ENCODE measurements at places on chromosomes 3 and 15.

- no peak for DNase-seq
Observed at GRCh38 chr3:95750097-95750496, 1064.3 kb upstream of the EPHA6 start.

DNA sequence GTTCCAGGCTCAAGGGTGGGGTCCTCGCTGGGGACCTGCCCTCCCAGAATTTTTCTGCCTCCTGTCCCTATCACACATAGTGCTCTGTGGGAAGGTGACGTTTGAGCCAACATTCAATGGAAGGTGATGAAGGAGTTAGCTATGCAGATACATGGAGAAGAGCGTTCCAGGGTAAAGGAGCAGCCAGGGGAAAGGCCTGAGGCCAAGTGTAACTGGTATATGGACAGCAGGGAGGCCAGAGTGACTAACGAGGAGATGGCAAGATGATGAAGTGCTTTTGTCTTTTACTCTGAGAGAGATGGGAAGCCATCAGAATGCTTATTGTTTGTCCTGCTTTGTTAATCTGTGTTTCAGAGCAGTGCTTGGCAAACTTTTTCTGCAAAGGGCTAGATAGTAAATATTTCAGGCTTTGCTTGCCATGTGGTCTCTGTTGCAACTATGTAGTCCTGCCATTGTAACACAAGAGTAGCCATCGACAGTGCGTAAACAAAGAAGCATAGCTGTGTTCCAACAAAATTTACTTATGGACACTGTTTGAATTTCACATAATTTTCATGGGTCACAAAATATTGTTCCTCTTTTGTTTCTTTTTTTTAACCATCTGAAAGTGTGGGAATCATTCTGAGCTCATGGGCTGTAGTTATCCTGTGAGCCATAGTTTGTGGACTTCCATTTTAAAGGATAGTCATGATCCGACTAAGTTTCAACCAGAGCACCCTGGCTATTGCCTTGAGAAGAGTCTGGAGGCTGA, 25.8 kb upstream of the PIAS1 start:
- no peak for DNase-seq

- DNase-seq: no peak
Observed at GRCh38 chr3:113136071-113136470, 75.3 kb upstream of the BOC start.

- no peak for DNase-seq
Observed at GRCh38 chr3:17742880-17743657, 638 bp upstream of the TBC1D5 start.

DNA sequence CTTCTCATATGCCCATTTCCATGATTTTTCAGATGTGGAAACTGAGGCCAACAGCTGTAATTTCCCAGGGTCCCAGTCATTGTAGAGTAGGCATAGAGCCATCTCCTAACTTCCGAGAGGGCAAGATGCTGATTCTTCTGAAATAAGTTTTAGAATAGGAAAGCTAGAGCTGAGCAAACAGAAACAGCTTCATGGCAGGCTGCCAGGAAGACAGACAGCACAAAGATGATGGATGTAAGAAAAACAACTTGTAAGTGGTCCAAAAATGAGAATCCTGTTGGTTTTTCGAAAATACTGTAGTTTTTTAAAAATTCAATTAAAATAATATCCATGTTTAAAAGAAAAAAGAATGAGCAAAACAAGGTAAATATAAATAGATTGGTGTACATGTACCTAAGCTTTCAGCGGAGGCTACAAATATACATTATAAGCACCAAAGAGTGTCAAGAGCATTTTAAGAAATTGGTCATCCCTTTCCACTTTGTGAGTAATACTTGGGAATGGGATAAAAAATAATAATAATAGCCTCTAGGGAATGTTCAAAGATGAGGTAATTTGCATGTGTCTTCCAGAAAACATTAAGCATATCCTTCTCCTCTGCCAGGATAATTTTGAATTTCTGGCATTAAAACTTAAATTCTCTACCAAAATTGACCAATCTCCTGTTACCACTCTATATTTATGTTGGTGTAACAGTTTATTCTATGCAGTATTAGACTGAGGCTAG, 406.6 kb downstream of the MECOM start:
- no peak for DNase-seq

- DNase-seq: no peak
Observed at GRCh38 chr3:168267179-168267578, 171.5 kb upstream of the GOLIM4 start.

DNA sequence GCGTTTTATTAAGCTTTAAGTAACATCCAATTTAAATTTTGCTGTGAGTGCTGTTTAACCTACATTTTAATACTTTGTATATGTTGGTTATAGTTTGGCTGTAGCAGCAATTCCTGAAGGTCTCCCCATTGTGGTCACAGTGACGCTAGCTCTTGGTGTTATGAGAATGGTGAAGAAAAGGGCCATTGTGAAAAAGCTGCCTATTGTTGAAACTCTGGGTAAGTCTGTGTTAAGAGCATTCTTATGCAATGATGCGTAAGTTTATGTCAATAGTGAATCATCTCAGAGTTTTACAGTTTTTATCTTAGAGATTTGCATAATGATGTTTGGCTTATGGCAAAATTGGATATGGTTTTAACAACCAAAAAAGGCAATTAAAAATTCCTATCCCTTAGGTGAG, 62.7 kb downstream of the ASTE1 start:
- DNase-seq: no peak

GRCh38 chr3:130973406-130973805, 53.2 kb downstream of the ASTE1 start:
- DNase-seq: no peak

DNA sequence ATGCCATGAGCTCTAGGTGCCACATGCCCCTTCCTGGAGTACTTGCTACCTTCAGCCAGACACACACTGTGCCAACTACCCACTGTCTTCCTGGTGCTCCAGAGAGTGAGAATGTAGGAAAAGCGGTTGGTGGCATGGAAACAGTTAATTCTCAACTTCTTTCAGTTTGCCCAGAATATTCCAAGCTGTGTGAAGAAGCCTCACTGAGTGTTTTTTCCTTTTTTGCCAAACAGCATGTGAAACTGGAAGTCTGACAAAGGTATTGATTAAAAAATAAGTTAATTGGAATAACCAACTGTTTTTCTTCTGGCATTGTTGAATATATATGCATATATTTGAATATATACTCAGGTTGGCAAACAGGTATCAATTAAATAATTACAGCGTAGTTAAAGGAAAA, 52.8 kb downstream of the LRRC3B start:
- no peak for DNase-seq

DNA sequence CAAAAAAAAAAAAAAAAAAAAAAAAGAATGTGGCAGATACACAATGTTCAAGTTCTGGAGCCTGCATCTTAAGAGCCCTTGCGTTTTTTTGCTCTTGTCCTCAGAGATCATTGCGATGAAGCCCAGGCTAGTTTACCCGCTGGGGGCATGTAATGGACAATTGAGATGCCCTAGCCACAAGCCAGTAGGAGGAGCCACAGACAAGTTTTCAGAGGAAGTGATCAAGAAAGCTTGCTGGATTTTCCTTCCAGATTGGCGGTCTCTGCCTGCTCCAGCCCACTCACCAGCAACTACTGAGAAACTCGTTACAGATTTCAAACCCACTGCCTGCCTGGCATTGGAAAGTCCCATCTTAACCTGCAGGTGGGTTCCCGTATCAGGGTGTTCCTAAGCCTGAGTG, 192.1 kb upstream of the EOMES start:
- no peak for DNase-seq

- DNase-seq: no peak
Observed at GRCh38 chr3:194854659-194855390, 169.1 kb downstream of the FAM43A start.

DNA sequence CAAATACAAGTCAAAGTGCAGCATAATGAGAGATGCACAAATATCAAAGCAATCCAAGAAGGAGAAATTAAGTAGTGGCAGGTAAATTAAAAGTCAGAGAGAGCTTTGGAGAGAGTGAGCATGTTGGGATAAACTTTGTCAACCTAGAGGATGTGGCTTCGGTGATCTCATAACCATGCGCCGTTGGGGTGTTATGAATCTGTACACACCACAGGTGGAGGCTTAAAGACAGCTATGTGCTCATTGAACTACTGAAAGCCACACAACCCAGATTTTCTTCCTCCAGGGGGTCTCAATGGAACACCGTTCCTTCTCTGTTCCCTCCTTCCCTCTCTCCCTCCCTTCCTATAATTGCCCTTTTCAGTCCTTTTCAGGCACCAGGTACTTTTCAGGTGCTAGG, 52.0 kb downstream of the SUCNR1 start:
- DNase-seq: no peak

DNA sequence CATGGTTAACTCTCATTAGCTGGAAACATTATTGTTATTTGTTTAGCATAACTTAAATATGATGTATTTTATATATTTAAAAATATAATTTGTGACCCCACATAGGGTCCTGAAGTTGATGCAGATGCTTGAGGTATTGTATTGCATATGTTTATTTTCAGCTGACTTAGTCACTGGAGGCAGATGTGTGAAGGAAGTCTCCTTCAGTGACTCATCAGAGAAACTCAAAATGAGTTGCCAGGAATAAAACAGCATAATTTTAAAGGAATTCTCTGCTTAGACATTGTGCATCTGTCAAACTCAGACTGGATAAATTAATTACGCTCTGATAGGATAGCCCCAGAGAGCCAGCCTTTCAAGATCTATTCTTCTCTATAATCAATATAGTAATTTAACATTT, 7.9 kb upstream of the OR4F6 start:
- no peak for DNase-seq

GRCh38 chr3:1469687-1470086, 376.9 kb downstream of the CNTN6 start:
- DNase-seq: no peak

DNA sequence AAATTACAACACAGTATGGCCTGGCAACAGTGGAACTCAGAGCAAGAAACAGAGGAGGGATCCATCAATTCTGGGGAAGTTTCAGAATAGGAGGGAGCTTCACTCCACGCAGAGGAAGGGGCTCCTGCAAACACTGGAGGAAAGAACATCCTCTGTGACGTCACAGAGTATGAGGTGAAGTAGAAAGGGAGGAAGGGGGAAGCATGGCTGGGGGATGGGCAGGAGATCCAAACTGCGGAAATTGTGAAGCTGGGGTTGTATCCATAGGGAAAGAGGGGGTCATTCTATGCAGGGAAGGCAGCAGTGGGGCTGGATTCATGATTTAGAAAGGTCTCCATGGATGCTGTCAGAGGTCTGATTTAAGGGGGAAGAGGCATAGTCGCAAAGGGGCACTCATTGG, 8.3 kb upstream of the SCN10A start:
- no peak for DNase-seq

DNA sequence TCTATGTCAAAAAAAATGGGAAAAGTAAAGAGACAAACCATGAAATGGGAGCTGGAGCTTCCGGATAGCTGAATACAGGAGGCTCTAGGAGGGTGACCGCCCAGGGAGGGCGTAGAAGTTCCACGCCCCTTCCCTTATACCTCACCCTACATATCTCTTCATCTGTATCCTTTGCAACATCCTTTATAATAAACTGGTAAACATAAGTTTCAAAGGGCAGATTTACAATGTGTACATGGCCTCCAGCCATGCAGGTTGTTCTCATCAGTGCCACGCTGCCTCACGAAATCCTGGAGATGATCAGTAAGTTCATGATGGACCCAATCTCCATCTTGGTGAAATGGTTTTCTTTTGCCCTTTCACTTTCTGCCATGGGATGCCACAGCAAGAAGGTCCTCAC, 121.8 kb downstream of the OSBPL10 start:
- no peak for DNase-seq

DNA sequence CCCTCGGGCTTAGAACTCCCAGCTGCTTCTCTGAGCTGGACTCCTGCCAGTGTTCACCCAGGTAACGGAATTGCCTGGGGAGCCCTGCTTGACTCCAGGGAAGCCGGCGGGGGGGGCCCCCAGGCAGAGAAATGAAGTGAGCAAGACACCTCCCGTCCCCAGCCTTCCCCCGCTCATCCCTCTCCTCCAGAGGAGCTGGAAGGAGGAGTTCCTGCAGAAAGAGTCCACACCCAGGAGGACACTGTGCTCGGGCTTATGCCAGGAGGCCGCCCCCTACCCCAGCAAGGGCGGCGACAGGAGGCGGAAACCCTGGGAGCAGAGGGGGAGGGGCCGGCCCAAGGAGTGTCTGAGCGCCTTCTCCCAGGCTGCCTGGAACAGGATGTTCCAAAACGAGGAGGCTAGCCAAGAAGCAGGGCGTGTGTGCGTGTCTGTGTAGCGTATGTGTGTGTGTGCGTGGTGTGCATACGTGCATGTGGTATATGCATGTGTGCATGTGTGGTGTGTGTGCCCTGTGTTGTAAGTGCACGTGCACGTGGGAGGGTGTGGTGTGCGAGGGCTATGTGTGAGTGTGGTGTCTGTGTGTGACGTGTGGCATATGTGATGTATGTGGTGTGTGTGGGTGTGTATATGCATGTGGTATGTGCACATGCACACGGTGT, 511.3 kb downstream of the SHQ1 start:
- peak; percentile 28 for DNase-seq

GRCh38 chr15:83846847-83847246, 192.9 kb downstream of the ADAMTSL3 start:
- no peak for DNase-seq

DNA sequence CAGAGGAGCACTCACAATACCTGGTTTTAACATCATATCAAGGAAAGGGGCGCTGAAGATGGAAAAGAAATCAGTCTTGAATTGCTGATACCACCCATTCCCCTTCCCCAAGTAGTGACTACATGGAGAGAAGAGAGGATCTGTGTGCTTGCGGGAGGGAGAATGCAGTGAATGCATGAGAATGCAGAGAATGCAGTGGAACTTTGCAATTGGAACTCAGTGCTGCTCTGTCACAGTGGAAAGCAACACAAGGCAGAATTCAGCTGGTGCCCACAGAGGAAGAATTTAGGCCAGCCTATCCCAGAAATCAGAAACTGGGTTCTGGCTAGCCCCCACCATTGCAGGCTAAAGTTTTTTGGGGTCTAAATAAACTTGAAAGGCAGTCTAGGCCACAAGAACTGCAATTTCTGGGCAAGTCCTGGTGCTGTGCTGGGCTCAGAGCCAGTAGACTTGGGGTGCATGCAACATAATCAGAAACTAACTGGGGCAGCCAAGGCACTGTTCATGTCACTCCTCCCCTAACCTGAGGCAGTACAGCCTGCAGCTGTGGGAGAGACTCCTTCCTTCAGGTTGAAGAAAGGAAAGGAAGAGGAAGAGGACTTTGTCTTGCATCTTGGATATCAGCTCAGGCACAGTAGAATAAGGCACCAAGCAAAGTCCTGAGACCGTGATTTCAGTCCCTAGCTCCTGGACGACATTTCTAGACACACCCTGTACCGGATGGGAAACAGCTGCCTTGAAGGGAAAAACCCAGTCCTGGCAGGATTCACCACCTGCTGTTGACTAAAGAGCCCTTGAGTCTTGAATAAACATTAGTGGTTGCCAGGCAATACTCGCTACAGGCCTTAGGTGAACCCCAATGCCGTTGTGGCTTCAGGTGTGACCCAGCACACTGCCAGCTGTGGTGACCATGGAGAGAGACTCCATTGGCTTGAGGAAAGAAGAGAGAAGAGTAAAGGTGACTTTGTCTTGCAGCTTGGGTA, 329.3 kb downstream of the TBL1XR1 start:
- DNase-seq: no peak

Data from neural crest cell (in vitro differentiated cells).